ENCODE measurements at places on chromosomes 2 and 18.

DNA sequence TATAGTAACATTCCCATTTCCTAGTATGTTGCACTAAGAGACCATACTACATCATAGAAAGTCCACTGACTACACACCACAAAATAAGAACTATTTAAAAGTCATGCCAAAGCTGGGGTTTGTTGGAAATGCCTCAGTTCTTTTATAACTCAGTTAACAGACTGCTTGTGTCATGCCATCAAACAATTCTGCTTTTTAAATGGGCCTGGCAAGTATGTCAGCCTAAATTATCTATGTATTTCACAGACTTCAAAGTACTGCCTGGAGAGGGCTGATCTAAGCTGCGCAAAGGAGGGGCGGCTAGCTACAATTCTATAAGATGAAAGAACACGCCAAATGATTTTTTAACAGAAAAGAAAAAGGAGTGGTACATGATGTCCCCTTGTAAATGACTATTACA, 49.6 kb downstream of the FARSB start:
- no peak for DNase-seq

GRCh38 chr18:62366992-62367391, 41.9 kb downstream of the TNFRSF11A start:
- DNase-seq: no peak

- DNase-seq: no peak
Measured at GRCh38 chr2:27752551-27753237, 18.8 kb upstream of the MRPL33 start.

GRCh38 chr2:173044686-173045085, 31.0 kb upstream of the MAP3K20 start:
- no peak for DNase-seq

- DNase-seq: no peak
Measured at GRCh38 chr2:69166812-69167468, 154.0 kb downstream of the ANTXR1 start.

DNA sequence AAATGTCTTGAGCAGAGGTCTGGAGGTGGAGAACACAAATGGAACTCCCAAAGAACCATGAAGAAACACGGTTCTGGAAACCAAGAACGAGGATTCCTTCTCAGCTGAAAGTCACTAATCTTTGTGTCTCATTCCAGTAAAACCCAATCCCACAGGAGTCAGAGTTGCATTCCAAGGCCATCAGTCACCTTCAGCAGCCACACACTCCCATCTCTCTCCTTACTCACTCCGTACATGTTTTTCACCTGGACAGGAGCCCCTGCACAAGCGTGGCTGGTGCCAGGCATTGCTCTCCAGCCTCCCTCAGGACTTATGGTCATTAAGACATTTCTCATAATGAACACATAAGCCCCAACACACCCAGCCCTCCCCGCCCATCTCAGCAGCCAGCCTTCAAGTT, 175.4 kb upstream of the SIX2 start:
- no peak for DNase-seq

- DNase-seq: no peak
Measured at GRCh38 chr2:136255648-136256461, 137.9 kb upstream of the CXCR4 start.

GRCh38 chr2:132429941-132430573, 13.5 kb downstream of the GPR39 start:
- no peak for DNase-seq

DNA sequence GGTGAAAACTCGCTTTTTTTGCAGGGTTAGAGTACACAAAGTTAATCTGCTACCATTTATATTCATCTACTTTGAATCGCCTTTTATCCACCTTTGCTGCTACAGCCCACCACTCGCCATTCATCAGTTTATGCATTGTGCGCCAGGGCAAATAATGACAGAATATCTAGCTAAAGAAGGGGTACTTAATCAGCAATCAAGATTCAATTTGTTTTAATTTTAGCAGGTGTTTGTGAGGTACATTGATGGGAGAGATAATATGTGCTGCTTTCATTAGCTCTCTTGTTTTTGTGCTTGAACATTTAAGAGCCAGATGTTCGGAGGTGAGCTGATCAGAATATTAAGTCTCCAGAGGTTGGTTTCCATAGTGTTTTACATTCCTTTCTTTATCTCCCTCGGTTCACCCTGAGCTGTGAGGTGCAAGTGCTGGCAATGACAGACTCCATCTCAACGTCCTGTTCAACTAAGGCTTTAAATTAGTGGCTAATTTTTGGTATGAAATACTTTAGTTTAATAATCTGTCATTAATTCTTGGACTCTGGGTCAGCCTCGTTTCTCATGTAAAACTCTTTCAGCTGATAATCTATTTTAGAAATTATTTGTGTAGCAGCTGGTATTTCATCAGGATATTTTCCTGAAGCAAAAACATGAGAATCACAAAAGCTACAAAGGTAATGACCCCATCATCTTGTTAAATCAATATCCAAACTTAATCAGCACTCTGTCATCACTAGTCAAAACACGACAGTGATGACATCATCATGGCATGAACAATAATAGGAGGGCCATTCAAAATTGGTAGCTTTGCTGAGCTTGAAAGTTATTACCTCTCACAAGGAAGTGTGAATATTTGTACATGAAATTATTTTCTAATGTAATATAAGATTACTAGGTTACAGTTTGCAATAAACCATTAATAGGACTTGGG, 479.9 kb upstream of the FANCL start:
- DNase-seq: no peak

GRCh38 chr2:138757384-138757783, 22.8 kb downstream of the NXPH2 start:
- no peak for DNase-seq

DNA sequence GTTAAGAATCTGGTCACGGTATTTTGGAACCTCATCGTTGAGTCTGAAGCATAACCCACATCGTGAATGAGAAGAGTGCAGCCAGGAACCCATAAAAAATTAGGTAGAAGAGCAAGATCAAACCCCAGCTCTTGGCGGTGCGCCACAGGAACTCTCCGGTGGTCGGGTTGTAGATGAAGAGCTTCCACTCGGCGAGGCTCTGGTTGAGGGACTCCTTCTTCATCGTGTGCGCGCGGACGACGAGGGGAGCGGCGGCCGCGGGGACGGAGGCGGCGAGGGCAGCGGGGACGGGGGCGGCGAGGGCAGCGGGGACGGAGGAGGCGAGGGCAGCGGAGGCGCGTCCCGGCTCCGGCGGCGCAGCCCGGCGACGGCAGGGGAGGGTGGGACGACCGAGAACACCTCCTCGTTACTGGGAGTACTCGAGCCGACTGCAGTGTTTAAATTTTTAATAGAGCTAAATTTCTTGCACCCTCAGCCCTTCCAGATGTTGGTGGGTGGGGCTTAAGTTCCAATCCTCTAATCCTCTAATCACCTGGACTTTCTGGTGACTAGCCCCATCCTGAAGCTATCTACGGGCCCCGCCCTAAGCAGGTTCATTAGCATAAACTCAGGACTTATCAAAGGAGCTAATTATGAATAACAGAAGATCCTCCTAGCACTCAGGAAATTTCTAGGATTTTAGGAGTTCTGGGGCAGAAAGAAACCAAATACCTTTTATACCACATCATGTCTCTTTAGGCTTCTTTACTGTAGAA, 20.4 kb upstream of the PAPOLG start:
- no peak for DNase-seq

GRCh38 chr2:20223407-20224163, 1.3 kb downstream of the SDC1 start:
- no peak for DNase-seq

DNA sequence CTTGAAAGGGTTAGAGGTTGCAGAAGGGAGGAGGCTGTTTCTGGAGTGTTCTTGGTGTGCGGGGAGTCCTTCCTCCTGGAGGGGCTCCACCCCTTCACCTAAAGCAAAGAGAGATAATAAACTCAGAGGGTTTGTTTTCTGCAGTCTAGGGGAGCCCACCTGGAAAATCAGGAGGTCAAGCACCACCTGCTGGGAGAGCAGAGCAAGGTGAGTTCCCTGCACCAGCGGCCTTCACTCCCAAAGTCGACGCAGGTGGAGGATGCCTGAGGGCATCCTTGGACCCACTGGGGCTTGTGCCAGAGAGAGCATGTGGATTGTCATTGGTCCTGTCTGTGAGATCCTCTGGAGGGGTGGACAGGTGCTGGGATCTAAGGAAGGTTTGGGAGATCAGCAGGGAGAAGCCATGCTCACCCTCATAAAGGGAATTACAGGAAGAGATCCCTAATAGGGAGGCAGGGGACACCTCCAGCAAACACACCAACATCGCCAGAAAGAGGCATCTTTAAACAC, 116.7 kb downstream of the KCNF1 start:
- no peak for DNase-seq

DNA sequence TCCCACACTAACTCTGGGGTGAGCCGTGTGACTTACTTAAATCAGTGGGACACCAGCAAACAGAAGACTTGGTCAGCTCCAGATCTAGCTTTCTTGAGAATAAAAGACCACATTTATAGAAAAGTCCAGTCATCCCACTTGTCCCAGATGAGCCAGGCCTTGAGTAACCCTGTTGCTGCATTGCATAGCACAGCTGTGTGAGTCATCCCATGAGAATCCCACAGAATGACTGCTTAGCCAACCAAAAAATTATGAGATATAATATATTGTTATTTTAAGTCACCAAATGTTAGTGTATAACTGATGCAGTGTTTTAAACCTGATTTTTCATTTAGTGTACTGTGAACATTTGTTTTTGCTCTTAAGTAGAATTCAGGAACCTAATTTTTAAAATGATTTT, 94.2 kb upstream of the FSHR start:
- DNase-seq: no peak

GRCh38 chr18:45540125-45540524, 75.2 kb upstream of the SLC14A2 start:
- DNase-seq: no peak

DNA sequence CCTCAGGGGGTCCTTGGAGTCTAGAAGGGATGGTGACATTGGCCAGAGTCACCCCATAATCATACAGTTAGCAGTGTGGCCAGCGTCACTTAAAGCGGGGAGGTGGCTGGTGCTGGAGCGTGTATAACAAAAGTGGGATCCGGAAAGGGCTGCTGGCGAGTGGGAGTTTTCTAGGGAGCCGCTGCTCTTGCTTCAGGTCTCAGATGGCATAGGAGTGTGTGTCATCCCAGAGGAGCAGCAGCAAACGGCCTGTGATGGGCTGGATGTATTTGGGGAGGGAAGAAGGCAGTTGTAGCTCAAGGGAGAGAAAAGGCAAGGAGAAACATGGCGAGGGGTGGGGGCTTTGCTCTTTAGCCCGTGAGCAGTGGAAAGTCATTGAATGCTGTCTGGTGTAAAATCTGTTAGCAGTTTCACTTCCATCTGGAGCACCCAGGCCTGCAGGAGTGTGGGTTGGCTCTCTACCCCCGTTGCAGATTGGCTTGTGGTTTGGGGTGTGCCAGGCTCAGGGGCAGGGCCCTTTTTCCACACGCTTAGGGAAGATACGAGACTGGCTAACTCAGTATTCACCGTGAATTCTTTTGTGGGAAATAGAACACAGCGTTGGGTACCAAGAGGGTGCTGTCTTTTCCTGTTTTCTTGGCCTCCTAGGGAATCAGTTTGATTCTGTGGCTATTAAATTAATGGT, 120.5 kb downstream of the AGAP1 start:
- no peak for DNase-seq

GRCh38 chr18:76621782-76622495, 126.9 kb upstream of the ZNF516 start:
- no peak for DNase-seq

GRCh38 chr18:75100832-75101630, 107.9 kb downstream of the PTGR3 start:
- DNase-seq: no peak

- no peak for DNase-seq
Measured at GRCh38 chr2:40760071-40760666, 308.3 kb upstream of the SLC8A1 start.

DNA sequence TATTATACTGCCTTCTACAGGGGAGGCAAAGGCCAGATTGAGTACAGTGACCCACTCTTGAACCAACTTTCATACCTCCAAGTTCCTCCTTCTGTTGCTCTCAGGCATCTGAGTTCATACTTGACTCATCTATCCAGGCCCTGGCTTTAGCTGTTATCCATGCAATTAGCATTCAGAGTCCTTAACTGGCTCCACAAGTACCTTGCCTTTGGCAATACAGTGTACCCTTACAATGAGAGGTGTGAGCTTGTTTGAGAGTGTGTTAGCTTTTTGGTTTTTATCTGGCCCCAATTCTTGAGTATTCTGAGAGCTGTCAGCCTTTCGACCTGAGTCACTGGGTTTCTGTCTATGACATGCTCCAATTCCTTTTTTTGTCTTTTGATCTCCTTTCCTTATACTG, 60.2 kb downstream of the EHD3 start:
- DNase-seq: no peak

- DNase-seq: no peak
Measured at GRCh38 chr2:147331790-147332419, 512.9 kb upstream of the ACVR2A start.

- DNase-seq: no peak
Measured at GRCh38 chr18:57841568-57841967, 38.5 kb upstream of the ATP8B1 start.

DNA sequence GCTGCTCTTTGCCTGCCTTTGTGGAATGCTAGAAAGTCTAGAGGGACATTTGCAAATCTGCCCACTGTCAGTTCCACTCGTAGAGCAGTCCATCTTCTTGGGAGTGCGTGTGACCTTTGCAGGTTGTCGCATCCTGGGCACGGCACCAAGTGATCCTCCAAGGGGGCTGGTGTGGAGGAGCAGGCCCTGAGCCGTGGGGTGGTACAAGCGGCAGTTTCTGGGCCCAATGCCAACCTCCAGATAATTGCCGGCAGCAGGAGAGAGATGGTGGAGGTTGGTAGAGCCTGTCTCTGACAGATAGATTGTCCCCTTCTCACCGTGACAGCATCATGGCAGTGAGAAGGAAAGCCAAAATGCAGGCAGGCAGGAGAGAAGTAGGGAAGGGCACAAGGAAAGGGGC, 150.7 kb upstream of the SLC14A2 start:
- DNase-seq: no peak

DNA sequence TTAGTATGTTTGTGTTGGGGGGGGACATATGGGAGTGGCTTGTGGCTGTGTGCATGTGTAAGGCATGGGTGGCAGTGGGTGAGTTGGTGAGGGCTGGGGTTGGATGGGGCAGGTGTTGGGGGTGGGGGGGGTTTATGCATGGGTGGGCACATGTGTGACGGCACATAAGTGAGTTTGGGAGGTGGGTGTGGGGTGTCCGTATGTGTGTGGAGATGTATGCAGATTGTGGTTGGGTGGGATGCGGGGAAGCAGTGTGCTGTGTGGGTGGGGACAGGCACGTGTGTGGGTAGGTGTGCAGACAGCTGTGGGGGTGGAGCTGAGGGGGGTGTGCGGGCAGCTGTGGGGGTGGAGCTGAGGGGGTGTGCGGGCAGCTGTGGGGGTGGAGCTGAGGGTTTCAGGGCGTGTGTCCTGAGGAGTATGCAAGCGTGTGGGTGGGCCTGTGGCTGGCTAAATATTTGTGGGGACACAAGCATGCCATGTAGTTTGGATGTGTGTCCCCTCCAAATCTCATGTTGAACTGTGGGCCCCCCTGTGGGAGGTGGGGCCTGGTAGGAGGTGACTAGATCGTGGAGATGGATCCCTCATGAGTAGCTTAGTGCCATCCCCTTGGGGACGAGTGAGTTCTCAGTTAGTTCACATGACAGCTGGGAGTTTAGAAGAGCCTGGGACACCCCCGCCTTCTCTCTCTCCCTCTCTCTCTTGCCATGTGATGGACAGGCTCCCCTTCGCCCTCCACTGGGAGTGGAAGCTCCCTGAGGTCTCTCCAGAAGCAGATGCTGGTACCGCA, 59.4 kb downstream of the ANKMY1 start:
- DNase-seq: no peak
